NCI-H69 (cell line): ENCODE measurements at places on chromosomes 3 and 15.

DNA sequence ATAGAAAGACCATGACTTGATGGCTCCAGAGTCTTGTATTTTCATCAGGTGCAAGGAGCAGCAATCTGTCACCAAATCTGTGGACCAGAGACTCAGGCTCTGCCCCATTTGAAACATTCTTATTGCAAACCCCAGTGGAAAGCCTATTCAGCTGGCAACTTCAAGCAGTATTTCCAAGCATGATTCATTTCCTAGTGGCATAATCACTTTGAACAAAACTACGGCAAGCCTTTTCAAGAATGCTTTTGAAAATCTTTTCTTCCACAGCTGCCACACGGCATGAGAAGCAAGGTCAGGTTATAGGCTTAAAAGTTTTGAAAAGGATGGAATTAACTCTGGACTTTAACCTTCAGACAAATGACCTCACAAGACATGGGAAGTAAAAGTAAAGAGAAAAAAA lies 122.0 kb upstream of the BFSP2 start:
- no peak for DNase-seq

- DNase-seq: no peak
Observed at GRCh38 chr3:177466074-177466473, 268.8 kb upstream of the TBL1XR1 start.

- DNase-seq: no peak
Observed at GRCh38 chr3:114554731-114555130, 260.9 kb downstream of the TIGIT start.

GRCh38 chr3:36197151-36197550 lies 183.2 kb upstream of the STAC start:
- no peak for DNase-seq

DNA sequence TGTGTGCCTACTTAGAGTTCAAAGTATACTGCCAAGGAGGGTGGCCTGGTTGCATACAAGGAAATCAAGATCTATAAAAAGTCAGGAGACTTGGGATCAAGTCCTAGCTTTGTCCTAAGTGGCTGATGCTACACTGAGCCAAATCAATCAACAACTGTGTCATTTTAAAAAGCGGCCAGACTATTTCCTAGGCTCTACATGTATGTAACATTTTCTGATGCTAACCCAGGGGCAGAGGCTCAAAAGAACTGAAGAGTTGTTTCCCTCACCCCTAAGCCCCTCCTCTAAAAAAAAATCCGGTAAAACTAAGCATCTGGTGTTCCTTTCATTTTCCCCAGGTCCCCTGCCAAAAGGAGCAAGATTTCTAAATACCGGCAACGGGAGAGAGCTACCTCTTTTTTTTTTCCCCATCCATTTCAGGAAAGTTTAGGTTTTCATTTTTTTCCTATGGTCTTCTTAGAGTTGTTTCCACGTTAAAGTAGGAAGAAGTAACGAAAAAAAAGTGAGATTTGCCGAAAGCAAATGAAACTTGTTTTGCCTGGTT lies 18.8 kb upstream of the CHD2 start:
- DNase-seq: no peak
